ENCODE measurements at places on chromosomes 7 and 10.

DNA sequence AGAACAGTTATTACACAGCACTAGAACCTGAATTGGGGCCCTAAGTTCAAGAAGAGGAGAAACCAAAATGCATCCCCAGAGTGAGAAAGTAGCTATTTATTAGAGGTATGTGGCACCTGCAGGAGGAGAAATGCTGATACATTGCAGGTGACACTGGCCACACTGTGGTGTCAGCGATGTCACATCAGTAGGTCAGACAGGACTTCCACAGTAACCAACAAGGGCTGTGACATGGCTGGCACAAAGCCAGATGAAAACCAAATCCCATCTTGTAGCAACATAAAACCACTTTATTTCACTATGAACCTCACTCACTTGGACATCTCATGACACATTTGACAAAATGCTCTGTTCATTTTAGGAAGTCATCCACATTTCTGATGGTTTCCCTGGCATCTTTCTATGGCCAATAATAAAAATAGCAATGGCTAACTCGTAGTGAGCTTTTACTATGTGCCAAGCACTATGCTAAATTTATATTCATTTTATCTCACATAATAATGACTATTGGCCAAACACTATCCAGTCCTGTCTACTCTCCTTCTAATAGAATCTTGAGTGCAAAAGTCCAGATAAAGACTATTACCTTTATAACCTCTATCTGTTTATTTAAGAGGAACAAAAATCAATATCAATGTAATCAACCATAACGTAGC is 154.2 kb downstream of the TSPAN12 start:
- DNase-seq = no peak

- DNase-seq = no peak
These were observed 957.0 kb downstream of the LRMDA start for GRCh38 chr10:76388321-76389023.

DNA sequence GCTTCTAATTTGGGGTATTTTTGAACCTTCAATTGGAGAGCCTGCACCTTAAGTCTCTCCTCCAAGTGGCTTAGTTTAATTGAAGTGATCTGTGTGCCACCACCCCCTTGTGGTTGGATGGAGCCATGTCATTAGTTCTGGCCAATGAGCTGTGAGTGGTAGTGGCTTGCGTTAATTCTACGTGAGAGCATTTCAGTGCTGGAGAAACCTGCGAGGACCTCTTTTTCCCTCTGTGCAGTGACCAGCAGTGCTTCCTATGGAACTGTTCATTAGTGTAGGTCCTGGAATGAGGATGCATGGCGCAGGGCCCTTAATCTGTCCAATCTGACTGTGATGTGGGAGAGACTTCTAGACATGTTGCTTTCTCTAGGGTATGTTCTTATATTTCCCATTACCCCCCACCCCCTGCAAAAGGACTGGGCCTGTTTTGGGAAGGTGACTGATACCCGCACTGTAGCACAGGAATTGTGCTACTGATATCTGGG is 3.8 kb downstream of the HILPDA start:
- DNase-seq = peak; percentile 76

DNA sequence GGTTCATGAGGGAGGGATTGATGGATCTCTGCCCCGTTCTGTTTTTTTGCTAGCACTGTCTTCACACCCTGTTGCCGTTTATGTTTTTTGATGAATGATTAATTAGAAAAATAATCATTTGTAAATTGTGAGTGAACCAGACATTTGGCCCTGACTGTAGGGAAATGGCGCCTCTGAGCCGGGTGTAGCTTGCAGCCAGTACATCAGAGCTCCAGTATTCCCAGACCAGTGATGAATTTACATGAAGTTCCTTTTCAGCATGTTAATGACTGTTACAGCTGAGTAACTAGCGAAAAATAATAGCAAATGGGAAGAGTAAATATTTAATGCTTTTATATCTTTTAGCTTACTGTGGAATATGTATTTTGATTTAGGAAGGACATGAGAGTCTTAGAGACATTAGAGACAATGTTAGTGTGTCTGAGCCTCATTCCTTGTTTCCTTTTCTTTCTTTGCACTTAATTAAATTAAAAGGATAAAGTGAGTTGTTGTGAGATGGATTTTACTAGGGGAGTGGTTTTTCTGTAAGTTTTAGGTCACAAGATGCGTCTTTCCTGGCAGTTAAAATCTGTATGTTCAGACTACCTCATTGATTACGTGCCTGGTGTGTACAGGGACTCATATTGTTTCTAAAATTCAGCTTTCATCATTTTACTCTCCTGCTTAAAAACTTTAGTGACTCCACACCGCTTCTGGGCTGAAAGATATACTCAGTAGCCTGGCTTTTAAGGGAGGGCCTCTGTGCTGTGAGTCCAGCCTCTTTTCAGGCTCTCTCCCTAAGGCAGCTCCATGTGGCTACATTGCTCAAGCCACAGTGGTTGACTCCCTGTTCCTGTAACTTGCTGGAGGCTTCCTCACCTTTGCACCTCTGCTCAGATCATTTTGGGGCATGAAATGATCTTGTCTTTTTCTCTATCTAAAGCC is 86.4 kb downstream of the AUTS2 start:
- no peak for DNase-seq
